Stimulated activated CD4-positive, alpha-beta T cell treated with anti-CD3 and anti-CD28 coated beads, Interleukin-1b, Interleukin-23, amount 100 ng/mL, for 1 hour (primary cell): ENCODE measurements at places on chromosomes 6 and 20.

- DNase-seq = no peak
Observed at GRCh38 chr20:59939879-59940128, 301 bp downstream of the PPP1R3D start.

DNA sequence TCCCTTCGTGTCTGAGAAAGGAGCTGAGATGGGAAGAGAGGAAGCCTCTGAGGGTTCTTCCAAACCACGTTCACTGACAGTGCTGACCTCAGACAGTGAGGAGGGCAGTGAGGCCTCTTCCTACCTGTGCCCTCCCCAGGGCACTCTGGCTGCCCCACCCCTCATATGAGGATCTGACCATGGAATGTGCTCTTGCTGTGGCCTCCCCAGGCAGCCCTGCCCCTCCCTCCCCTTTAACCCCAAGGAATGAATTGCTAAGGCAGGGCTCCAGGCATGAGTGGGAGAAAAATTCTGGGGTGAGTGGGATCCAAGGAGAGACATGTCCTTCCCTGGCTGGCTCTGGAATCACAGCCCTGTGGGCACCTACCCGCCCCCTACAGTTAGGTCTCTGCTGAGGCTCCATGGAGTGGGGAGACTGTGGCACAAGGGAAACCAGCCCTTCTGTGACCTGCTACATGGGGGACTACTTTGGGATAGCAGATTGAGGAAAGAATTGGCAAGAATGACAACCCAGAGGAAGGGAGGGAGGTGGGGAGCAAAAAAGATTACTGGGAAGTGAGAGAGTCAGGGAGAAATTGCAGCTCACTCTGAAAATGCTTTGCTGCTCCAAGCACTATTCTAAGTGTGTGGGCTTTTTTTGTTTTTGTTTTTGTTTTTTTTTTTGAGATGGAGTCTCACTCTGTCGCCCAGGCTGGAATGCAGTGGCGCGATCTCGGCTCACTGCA, 29.4 kb downstream of the TNXB start:
- no peak for DNase-seq

- DNase-seq = peak; percentile 74
Observed at GRCh38 chr6:89638320-89639195, at the start of gene LYRM2. TSS of gene LYRM2 (minus strand) at chr6:89638747. CDS start at chr6:89638716, 31 bp downstream.

DNA sequence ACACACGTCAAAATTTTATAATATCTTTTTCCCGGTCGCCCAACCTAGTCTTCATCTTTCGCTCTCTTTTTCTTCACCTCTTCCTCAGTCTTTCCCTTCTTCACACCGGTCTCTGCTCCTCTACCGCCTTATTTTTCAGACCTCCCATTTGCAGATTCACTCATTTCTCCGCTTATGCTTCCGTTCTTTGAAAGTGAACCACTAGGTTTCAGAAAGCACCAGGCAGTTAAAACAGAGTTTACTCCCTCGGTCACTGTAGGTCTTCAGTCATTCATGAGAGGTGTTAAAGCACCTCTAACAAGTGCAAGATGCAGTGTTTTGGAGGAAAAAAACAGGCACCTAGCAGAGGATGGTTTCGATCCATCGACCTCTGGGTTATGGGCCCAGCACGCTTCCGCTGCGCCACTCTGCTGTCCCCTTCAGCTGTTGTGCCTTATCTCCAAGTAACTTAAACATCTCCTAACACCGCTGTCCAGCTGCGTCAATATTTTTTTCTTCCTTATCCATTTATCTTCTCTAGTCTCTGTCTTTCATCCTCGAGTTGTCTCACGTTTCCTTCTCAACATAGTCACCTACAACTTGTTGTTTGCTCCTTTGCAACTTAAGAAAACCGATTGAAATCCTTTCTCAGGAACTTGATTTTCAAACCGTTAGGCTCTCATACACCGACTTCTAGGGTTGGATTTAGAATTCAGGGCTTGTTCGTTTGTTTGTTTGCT, 119.7 kb upstream of the ZNF184 start:
- no peak for DNase-seq

- DNase-seq = no peak
Observed at GRCh38 chr6:169296622-169297021, 43.0 kb upstream of the THBS2 start.

- DNase-seq = no peak
Observed at GRCh38 chr6:167566711-167567141, 241.8 kb downstream of the TTLL2 start.

DNA sequence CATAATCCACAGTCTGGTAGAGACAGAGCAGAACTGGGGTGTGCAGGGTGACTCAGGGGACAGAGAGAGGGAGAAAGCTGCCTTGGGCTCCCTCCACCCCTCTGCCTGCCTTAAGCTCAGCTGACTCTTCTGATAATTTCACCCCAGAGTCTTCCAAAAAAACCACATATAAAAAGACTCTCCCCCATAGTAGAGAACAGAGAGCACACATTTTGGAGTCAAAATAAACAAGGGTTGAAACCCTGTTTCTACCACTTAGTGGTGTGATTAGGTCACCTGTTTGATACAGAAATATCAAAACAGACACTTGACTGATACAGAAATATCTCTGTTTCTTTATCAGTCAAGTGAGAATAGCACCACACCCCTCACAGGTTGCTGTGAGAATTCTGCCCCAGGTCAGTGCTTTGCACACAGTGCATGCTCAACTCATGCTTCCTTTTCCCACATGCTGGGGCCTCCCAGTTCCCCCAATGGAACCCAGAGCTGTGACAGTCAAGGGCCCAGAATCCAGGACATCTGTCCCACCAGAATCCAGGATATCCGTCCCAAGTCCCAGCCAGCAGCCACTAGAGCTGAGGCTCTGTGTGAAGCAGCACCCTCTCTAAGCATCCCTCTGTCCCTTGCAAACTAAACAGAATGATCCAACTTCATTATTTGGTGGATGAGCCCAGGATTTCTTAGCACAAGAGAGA, 1.2 kb downstream of the TREML2 start:
- DNase-seq = no peak

GRCh38 chr6:155493694-155494143, 38.1 kb upstream of the NOX3 start:
- no peak for DNase-seq

GRCh38 chr20:59223182-59223601, 59.6 kb downstream of the ZNF831 start:
- no peak for DNase-seq

- DNase-seq = no peak
Observed at GRCh38 chr20:9482180-9482579, 32.2 kb upstream of the LAMP5 start.

DNA sequence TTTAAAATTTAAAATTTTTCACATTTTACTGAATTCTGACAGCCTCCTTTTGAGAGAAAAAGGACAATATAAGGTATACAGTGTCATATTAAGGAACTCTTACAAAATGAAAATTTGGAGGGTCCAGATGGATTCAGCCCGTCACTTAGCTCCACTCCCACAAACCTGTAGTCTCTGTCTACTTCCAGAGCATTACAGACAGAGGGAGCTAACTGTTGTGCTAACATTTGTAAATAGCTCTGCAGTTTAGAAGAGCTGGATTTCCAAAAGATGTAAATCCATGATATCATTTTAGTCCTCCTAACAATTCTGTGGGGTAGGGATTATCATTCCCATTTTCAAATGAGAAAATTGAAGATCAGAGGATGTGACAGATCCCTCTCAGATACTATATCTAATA, 16.1 kb upstream of the SERINC3 start:
- DNase-seq = no peak

DNA sequence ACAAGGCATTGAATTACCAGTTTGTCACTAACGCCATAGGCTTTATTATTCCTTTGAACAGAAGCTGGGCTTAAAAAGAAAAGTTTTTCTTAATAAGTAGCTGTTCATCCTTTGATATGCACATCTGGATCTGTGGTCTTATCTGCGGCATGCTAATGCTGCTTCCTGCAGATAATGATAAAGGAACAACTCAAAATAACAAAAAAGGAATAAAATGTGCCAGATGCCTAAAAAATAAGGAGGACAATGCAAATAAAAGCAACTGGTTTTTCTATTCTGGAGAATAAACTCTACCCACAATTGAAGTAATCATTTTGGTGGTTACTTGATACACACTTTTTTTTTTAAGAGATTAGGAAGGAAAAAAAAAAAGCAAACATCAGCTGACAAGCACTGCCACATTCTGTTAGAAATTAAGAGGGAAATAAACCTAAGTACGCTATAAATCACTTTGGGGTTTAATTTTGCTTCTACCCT, 156.8 kb upstream of the SALL4 start:
- DNase-seq = no peak

GRCh38 chr6:32244270-32244669, 20.4 kb upstream of the NOTCH4 start:
- DNase-seq = no peak

DNA sequence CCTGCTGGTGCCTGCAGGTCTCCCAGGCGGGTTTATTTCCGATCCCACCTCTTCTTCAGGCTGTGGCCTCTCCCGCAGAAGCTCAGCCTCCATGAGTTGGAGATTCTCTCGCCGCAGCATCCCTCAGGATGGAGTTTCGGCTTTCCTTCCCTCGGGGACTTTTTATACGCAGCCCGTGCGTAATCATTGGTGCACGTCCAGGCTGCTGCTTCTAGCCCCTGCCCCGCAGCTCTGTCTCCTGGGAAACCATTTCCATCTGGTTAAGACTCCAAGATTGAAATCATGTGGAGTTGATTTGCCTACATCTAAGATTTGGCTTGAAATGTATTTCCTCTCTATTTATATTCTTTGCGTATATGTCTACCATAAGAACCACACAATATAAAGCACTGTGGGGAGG, 46.7 kb upstream of the CARMIL1 start:
- DNase-seq = no peak

GRCh38 chr6:16121339-16121738, 7.5 kb upstream of the MYLIP start:
- DNase-seq = no peak

DNA sequence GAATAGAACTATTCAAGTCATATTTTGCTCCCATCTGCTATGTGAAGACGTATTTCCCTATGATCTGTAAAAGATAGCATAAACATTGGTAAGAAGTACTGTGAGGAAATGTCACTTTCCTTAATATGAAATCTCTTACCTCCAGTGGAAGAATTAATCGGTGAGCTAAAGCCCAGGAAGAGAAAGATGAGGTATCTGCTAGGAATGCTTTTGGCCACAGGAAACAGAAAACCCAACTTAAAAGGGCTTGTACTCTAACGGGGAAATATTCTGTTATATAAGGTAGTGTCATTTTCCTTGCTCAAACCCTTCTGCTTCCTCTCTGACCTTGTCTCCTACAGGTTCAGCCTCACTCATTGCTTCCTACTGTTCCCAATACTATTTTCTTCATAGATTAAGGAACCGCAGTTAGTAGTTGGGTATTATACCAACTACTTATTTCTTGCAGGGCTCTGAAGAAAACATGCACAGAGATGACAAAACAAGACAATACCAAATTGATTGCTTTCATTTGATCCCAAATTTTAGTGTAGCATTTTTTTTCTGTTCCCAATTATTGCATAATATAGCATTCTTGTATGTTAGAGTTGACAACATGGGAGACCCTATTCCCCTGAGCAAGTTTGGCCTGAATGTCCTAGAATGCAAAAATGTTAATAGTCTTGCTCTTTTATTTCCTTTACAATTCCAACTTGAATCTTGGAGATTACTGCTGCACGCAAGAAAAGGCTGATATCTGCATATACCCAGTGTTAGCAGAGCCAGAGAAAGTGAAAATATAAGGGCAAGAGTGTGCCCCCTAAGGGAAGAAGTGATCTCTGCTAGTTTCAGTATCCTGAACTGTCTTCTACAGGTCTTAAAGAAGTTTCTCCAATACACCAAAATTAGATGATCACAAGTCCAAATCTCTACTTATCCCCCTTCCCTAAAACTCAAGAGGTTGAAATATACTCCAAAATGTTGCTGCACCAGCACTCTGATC, 65.3 kb downstream of the AFG1L start:
- DNase-seq = no peak

DNA sequence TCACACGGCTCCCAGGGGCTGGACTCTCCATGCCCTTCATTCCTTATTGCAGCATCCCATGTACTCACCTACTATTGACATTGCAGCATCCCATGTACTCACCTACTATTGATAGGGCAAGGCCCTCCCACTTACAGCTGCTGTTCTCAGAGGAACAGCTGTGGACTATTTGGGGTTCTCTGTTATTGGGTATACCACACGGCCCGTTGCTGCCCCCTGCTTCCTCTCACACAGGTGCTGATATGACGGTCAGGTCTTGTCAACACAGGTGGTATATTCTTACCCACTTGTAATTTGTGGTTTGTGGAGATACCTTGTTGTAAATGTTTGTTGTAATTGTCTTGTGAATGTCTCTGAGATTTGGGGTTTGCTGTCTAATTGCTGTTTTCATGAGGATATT, 18.8 kb downstream of the ALDH5A1 start:
- DNase-seq = no peak

GRCh38 chr6:35079311-35080000, 61.7 kb downstream of the TCP11 start:
- DNase-seq = no peak
